ENCODE measurements at places on chromosomes 12 and 14.

DNA sequence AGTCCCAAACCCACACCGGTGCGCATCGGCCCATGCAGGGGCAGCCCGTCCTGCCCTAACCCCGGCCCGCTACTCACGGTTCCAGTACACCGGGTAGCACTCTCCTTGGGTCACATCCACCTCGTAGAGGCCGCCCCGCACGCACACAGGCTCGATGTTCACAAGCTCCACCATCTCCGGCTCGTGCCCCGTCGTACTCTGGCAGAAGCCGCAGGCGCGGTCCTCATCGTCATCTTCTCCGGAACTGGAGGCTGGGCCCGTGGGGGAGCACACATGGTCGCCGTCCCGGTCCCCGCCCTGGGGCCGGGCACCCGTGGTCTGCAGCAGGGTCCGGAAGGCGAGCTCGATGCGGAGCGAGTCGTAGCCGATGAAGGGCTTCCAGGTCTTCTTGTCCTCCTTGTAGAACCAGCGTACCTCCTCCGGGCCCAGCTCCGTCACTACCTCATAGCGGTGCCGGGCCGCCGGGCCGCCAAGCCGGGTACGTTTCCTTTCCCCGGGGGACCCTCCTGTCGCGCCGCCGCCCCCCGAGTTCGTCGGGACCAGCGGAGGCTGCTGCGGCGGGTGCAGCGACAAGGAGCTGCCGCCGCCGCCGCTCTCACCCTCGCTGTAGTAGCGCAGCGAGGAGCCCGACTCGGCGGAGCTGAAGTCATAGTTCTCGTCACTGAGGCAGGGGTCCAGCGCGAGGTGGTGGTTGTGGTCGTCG is 788 bp downstream of the DDHD1 start:
- DNase-seq: no peak

DNA sequence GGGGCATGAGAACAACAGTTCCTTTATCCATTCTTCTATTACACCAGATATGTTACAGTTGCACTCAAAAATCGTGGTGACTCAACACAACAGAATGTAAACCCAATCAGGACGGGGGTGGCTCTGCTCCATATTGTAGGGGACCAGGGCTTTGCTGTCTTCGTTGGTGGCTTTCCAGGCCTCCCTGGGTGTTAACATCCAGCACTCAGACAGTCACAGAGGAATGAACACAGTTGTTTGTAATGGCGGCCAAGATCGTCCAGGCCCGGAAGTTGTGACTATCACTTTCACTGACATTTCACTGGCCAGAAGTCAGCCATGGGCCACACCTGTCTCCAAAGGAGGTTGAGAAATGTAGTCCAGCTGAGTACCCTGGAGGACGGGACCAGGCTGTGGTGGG is 204.1 kb downstream of the CACNA1C start:
- DNase-seq: no peak

DNA sequence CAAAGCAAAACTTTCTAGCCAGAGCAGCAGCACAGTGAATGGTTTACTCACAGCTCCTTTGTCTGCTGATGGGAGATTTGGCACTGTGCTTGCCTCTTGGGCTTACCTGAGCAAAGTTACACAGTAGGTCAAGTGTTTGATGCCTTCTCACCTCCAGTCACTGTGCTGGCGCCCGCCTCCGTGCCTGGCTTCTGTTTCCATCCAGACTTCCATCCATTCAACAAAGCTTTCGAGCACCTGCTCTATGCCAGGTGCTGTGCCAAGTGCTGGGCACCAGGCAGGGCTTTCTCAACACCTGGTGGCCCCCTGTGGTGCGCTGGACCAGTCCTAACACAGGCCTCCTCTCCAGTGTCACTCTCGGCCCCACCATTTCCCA is 199.2 kb upstream of the EEA1 start:
- DNase-seq: no peak

DNA sequence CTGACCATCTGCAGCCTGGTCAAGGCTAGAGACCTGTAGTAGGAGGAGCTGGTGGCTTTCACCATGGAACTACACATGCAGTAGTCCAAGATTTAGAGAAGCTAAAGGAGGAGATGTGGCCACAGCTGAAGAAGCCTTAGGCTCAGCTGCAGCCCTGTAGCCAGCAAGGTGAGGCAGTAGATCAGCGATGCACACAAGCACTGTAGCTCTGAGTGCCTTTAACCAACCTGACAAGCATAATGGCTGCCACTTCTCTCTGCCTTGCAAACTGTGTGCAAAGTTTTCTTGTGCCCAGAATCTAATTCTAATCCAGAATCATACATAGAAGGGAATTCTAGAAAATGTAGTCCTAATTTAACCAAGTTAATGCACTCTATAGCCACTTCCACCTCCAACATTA is 159.0 kb upstream of the ARID2 start:
- no peak for DNase-seq

DNA sequence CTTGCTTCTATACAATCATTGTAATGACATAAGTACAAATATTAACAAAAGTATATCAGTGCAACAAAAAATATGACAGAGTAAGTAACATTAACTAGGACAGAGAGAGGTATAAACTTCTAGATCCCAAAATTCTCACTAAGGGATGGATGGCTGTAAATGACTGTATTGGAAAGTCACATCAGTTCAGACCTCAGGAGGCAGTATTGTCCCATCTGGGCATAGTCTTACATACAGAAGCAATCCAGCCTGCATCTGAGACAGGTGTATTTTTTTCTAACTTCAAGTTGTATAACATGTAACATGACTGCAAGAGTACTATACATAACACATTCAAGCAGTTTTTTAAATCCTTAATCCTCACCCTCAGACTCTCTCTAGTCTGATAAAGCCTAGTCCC is 99.0 kb downstream of the GARIN6 start:
- DNase-seq: no peak

DNA sequence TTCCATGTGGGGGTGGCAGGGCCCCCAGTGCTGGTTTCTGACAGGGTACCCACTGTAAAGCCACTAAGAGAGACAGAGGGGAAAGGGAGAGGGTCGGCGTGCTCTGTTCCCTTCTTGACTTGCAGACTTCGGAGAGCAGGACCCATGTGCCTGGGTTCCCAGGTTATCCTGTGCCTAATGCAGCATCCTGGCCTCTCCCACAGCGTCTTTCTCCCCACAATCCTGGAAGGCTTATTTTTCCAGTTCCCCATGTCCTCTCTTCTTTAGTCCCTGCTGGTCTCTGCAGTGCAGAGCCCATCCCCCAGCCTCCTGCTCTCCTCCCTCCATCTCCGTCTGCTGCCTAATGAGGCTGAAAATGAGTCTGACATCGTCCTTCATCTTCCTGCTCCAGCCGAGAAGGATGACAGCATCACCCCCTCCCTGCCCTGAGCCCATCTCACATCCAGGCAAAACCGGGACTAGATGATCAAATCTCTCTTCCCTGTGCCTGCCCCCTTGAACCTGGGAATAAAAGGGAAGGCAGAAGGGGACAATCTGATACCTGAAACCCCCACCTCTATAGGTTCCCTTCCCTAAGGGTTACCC is 15.1 kb downstream of the CALCOCO1 start:
- no peak for DNase-seq

- no peak for DNase-seq
Observed at GRCh38 chr12:131928080-131928710, 881 bp upstream of the PUS1 start.

DNA sequence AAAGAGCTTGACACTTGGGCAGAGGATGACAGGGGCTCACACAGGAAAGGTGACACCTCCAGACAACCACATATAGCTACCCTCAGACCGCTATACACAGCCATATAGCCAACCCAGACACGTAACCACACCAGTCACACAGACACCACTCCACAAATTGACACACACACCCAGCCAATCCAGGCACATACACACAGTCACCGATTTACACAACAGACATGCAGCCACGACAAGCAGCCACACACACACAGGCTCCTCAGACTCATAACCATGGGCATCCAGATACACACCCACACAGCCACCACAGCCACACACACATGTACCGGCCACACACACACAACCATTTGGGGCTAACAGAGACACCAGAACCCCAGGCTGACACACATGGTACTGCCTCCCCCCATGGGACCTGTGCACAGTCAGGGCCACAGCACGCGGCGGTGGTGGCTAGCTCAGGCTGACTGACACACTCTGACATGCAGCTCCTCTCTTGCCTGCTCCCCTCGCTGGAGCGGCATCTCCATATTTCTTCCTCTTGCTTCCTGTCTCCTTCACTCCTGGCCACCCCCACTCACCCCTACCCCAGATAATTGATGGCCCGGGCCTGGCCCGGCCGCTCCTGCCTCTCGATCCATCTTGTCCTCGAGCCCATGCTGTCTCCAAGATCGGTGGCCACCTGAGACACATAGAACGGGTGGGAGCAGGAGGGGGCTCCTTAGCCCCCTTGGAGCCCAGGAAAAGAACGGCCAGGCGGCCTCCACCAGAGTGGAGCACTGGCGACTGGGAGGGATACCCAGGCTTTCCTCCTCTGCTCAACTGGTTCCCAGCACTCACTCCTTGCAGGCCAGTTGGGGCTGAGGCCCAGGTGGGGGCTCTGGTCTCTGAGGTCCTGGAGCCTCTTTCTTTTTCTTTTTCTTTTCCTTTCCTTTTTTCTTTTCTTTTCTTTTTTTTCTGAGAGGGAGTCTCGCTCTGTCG is 6.0 kb upstream of the SHMT2 start:
- DNase-seq: no peak

DNA sequence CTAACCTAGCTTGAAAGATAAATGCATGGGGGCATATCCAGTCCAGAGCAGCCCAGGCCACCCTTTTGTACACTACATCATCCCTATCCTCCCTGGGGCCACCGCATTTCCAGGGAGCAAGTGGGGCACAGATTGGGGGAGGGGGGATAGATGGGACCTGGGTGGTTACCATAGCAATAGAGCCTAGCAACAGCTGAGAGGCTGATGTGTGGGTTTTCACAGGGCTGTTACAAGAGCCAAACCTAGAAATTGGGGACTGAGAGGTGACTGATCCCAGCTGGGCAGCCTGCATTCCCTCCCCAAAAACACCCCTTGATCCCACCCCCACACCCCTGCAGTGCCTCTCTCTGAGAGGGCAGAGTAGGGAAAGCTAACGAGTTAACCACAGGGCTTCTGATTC is 3.7 kb upstream of the ZNF384 start:
- DNase-seq: no peak

GRCh38 chr14:22852940-22853767 is 16.8 kb downstream of the MMP14 start:
- peak; percentile 64 for DNase-seq

DNA sequence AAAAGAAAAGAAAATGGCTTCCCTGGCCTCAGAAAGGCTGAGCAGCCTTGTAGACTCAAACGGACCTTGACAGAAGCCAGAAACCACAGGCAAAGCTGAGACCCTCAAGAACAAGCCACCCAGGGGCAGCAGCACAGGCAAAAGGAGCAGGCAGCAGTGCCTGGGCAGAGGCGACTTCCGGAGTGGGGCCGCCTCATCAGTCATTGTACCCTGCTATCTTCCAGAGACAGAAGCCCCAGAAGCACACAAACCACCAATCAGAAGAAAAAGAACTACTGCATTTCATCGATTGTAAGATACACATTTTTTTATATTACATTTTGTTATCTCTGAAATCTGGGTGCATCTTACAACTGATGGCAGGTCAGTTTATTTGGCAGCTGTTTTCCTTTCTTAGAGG is 58.2 kb upstream of the ZFP36L1 start:
- no peak for DNase-seq

GRCh38 chr14:74240794-74241651 is 1.8 kb downstream of the VSX2 start:
- no peak for DNase-seq

GRCh38 chr14:98684468-98684867 is 587.5 kb downstream of the BCL11B start:
- no peak for DNase-seq

DNA sequence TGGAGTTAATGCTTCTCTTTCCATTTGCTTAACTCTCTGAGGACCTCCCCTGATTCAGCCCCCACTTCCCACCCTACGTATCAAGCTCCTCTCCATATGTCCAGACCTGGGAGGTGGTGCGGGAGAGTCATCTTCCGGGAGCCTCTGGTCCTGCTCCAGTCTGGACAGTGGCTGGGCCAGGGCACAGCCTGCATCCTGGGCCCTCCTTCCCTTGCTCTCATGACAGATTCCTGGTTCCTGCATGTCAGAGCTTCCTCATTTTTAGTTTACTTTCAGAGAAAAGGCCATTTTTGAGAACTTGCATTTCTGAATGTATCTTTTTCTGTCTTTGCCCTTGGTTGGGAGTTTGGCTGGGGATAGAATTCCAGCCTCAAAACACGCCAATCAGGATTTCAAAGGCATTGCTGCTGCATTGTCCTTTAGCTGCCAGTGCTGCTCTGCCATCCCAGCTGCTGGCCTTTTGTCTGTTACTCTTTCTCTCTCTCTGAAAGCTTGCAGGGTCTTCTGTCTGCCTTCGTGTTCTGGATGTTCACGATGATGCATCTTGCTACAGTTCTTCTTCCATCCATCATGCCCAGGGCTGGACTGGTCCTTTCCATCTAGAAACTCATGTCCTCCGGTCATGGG is 54.7 kb downstream of the SLC6A12 start:
- no peak for DNase-seq

DNA sequence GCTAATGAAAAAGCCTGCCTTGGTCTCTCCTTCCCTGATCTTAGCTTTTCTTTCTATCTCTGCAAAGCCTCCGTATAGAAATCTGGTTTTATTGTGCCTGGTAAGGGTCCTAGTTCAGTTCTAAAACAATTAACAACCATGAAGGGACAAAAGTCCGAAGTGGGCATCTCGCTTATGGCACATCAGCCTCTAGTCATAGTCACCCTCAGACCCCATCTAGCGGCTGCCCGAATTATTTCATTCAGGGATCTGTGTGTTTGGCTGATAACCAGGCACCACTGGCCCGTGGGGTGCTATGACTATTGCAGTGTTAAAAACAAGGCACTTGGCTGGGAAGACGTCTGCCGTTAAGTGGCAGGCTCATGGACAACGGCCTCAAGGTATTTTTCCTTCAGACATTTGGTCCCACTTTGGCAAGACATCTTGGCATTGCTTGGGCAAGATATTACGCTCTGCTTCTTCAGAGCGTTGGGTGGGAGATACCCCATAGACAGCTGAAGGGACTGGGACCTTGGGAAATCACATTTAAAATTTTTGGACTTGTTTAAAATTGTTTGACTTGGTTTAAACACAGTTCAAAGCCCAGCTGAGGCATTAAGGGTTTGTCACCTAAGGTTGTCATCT is 87.1 kb downstream of the SINHCAF start:
- DNase-seq: peak; percentile 32

DNA sequence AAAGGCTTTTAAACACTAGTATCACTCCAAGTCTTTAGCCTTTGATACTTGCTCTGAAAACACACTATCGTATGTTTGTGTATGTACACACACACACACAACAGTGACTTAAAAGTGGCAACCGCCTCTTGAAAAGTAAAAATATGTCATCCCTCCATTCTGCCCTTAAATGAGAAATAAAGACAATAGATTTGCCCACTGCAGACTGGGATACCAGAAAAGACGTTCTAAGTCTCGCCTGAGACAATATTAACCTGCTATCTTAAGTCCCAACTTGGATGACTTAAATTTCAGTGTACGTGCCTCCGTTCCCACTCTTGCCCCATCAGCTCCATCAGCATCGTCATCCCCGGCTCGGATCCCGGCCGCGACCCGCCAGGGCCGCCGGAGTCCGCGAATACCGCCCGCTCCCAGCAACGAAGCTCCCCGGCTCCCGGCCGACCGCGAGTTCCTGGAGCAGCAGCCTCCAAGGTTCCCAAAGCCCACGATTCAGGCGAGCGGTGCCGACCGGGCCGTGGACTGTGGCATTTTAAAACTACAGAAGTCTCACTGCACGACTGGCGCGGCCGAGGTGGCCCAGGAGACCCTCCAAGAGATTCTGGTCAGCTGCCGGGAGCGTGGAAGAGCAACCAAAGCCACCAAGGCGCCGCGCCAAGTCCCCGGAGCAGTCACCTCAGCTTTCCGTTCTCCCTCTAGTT is 2.8 kb upstream of the ARID2 start:
- DNase-seq: no peak

- no peak for DNase-seq
Observed at GRCh38 chr12:130970908-130971233, 17.2 kb downstream of the ADGRD1 start.
